ENCODE measurements at places on chromosomes 11 and 22.

DNA sequence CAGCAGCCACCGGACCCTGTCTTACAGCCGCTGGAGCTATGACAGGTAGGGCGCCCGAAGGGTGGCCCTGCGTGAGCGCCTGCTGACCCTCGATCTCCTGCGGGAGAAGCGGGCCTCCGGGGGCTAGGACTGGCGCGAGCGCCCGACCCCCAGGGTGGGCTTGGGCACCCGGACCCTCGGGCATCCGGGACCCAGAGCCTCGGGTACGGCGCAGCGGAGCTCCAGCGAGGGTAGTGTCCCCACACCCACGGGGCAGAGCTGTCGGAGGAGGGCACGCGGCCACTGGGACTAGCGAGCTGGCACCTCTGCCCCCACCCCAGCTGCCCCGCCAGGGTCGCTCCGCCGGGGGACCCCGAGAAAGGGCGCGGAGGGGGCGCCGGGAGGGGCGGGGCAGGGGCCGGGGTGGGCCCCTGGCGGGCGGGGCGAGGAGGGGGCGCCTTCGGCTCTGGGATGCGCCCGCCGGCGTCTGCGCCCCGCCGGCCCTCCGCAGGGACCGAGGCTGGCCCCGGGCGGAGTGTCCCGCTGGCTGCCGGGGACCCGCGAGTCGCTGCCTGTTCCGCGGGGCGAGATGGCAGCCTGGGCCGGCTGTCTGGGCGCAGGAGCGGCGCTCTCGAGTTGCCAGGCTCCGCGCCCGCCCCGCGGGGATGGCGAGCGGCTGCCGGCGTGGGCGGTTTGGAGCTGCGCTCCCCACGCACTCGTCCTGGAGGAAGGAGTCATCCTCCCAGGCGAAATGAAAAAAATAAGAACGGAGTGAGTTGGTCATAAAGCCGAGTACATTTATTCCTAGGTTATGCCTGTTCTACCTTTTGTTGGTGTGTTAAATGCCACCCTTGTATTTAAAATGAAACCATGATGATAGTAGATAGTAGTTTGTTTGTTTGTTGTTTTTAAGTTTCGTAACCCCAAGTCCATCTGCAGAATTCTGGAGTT lies 32.4 kb downstream of the EIF3F start:
- DNase-seq, result no peak

- no peak for DNase-seq
These were observed 25.4 kb downstream of the APIP start for GRCh38 chr11:34890812-34891211.

DNA sequence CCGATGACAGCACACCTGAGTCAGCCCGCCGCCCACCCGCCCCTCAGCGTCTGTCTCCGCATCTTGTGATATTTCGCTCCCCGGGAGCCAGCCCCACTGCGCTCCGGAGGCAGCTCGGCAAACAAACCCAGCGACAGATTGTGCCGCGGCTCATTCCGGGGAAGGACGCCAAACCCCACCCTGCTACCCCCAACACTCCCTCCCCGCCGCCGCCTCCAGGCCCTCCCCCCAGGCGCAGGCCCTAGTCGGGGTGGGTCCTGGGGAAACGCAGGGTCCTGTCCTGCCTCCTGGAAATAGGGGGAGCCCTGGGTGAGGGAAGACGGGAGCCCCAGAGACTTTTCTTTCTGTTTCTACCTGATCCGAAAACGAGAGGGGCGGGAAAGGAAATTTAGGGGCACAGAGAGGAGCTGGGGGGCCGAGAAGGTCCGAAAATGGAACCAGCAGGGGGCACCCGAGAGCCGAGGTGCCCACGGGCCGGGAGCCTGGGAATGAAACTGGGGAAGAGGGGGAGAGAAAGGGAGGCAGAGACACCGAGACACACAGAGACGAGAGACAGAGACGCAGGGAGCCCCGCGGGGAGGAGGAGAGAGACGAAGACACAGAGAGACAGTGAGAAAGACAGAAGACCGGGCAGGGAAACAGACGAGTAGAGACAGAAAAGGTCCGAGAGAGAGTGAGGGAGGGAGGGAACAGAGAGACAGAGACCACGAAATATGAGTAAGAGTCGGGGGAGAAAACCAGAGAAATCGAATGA lies 1.7 kb upstream of the RTN4RL2 start:
- no peak for DNase-seq

- DNase-seq, result no peak
These were observed 150.6 kb upstream of the CCDC179 start for GRCh38 chr11:23010790-23011335.

DNA sequence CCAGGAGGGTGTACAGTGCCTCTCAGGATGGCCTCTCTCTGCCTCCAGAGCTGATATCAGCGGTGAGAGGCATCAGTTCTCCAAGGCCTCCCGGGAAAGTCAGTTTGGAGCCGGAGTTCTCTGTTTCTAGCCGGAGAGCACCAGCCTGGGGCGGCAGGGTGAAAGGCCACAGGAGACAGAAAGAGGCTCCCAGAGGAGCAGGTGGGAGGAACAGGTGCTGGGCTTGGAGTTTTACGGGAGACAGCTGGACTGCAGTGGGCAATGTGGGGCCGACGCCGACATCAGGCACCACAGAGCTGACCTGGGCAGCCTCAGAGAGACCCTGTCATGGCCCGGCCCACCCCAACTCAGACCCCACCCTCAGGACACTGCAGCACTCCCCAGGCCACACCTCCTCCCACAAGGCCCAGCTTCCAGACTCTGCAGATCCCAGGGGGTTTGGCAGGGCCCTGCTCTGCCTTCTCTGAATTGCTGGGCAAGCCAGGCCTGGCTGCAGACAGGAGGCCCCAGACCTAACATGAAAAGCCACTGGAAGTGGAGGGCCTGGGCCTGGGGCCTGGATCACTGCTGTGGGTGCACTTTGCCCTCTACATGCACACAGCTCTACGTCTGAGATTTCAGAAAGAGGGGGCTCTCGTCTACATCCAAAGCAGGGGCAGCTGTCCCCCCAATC lies 885.6 kb downstream of the BRD1 start:
- no peak for DNase-seq

GRCh38 chr22:50035976-50036724 lies 21.9 kb downstream of the TTLL8 start:
- no peak for DNase-seq

- DNase-seq, result no peak
These were observed 20.3 kb upstream of the PACSIN2 start for GRCh38 chr22:43035250-43035649.

- no peak for DNase-seq
These were observed 474.6 kb upstream of the RAG2 start for GRCh38 chr11:37072538-37073055.

GRCh38 chr22:19341500-19341899 lies 50.0 kb upstream of the CLTCL1 start:
- DNase-seq, result no peak

GRCh38 chr11:123616505-123617198 lies 37.8 kb downstream of the SCN3B start:
- no peak for DNase-seq

- no peak for DNase-seq
These were observed 105.7 kb downstream of the RASSF10 start for GRCh38 chr11:13114566-13115379.

- no peak for DNase-seq
These were observed 14.2 kb upstream of the CDC42BPG start for GRCh38 chr11:64858467-64859263.

- no peak for DNase-seq
These were observed 66.5 kb upstream of the SLC25A18 start for GRCh38 chr22:17496841-17497240.

- no peak for DNase-seq
These were observed 18.7 kb downstream of the POU2AF1 start for GRCh38 chr11:111360150-111361043.

GRCh38 chr11:105298174-105298573 lies 158.6 kb upstream of the CARD18 start:
- no peak for DNase-seq

DNA sequence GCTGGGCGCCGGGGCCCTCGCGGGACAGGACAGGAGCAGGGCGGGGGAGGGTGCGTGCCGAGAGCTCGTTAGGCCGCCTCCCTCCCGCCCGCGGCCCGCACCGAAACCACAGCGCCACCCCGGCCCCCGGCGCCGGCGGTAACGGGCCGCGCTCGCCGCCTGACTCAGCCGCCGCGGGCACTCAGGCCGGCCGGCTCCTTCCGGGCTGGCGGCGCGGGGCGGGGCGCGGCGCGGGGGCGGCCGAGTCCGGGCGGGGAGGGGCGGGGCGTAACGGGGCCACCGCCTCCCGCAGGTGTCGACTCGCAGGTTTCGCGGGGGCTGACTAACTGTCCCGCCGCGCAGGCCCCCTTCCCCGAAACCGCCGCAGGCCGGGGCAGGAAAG lies at the start of gene AP5B1:
AP5B1 (minus strand) TSS at position 207 of the 382 bp plus-strand sequence. CDS start 385 bp downstream, outside the sequence.
- no peak for DNase-seq

- DNase-seq, result no peak
These were observed 10.9 kb downstream of the CYB561A3 start for GRCh38 chr11:61350803-61351202.

DNA sequence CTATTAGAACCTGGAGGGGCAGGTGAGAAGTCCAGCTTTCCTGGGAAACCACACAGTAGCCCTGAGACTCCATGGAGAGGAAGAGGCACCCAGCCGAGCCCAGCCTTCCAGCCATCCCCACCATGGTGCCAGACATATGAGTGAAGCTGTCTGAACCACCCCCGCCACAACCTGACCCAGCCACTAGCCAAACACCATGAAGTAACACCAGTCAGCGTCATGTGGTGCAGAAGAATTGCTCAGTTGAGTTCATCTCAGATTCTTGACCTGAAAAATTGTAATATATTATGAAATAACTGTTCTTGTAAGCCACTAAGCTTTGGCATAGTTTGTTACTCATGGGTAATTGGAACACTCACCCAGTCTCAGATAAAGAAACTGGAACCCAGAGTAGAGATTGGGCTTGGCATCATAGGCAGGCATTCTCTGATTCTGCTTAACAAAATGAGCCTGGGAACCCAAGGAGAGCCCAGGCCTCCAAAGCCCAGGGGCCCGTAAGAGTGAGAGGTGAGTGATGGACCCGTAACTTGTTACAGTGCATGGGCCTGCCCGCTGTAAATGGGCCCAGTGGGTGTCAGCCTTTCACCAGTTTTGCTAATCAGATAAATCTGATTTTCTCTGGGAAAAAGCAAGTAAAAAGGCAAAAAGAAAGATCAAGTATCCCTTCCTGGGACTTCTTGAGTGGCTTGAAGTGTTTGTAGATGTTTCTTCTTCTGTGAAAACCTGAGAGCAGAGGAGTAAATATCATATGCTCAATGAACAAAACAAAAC lies 305.5 kb downstream of the DDX10 start:
- DNase-seq, result no peak

- no peak for DNase-seq
These were observed 10.0 kb upstream of the TMEM191C start for GRCh38 chr22:21457023-21457787.

GRCh38 chr11:41346042-41346441 lies 113.4 kb downstream of the LRRC4C start:
- no peak for DNase-seq

- DNase-seq, result no peak
These were observed 58.3 kb downstream of the PRDM11 start for GRCh38 chr11:45204761-45205160.

DNA sequence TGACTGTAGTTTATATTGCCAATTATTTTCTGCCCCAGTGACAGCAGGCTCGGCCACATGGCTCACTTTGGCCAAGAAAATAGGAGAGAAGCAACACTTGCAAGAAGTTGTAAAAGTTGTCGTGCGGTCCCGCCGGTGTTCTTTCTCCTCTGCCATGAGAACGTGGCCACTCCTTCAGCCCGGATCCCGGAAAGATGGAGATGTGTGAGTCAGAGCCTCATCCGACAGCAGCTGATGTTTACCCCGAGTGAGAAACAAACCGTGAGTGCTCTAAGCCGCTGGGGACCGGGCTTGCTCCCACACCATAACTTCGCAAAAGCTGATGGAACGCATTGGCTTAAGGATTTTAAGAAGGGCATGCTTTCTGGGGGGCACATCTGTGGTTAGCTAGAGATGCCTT lies 157.0 kb downstream of the CACNA1I start:
- DNase-seq, result no peak

DNA sequence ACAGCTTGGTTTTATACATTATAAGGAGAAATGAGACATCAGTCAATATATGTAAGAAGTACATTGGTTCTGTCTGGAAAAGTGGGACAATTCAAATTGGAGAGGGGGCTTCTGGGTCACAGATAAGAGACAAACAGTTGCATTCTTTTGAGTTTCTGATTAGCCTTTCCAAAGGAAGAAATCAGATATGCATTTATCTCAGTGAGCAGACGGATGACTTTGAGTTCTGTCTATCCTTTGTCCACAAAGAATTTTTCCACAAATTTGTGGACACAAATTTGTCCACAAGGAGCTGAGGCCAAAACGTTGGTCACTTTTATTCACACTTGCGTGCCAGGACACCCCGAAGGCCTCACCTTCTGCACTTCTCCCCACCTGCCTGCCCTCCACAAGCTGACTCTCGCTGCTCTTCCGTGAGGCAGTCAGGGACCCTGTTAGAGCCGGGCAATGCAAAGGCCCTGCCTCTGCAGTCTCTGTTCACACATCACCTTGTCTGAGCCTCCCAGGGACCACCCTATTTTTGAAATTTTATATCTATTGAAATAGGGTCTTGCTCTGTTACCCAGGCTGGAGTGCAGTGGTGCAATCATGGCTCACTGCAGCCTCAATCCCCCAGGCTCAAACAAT lies 20.5 kb downstream of the IL17REL start:
- no peak for DNase-seq

DNA sequence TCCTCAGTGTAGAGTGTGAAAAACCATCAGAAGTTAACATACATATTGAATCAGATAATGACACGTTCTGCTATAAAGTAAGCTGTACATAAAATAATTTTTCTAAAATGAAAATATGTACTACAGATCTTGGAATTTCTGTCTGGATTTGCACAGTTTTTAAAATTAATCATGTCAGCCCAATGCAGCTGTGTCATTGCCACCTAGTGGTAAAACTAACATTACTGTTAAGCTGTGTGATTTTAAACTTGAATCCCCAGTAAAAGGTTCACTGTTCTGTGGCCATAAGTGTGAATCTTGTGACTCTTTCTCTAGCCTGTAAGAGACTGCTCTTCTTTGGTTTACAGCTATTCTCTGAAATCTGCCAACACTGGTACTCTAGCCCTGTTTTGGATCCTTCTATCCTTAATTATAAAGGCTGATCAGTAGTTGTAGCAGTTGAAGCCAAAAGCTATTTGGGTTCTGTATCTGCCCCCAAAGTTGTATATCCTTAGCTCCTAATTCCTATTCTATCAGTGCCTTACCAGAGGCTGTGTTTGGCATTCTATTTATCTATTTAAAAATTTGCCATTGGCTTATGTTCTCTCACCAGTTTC lies 4.0 kb downstream of the JRKL start:
- peak; percentile 7 for DNase-seq

GRCh38 chr11:111623527-111624030 lies 21.3 kb downstream of the SIK2 start:
- DNase-seq, result no peak

GRCh38 chr11:46353698-46354097 lies 6.4 kb downstream of the DGKZ start:
- DNase-seq, result no peak

GRCh38 chr11:16239141-16240105 lies 116.9 kb downstream of the SOX6 start:
- no peak for DNase-seq

DNA sequence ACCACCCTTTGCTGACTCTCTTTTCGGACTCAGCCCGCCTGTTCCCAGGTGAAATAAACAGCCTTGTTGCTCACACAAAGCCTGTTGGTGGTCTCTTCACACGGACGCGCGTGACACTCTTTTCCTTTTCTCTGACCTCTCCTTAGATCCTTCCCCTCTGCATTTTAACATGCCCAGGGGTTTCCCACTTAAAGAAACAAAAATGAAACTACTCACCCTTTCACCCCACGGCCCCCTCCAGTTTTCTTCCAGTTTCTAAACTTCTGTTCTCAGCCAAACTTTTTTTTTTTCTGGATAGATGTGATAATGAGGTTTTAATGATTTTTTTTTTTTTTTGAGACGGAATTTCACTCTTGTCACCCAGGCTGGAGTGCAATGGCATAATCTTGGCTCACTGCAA lies 32.8 kb upstream of the NUP50 start:
- DNase-seq, result no peak
